Omental fat pad (tissue), 4 donors: ENCODE measurements at places on chromosomes 3 and 15.

GRCh38 chr15:59223736-59224135, 17.1 kb downstream of the LDHAL6B start:
- DNase-seq: no peak

GRCh38 chr3:177482048-177482691, 284.9 kb upstream of the TBL1XR1 start:
- DNase-seq: no peak

- DNase-seq: no peak
These were observed 192.7 kb upstream of the FEZF2 start for GRCh38 chr3:62566022-62566557.

DNA sequence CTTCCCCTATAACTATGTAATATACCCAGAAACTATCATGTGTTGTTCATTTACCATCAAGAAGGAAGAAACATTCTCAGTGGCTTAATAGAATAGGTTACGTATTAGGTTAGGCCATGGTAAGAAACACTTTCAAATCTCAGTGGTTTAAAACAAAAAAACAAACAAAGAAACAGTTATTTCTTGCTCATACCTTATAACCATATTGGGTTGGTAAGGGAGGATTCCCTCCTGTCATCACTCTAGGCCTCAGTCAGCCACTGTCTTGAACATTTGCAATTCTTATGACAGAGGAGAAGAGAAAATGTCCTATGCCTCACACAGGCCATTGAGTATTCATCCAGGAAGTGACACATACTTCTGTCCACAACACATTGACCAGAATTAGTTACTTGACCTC, 727.7 kb upstream of the NECTIN3 start:
- DNase-seq: no peak

DNA sequence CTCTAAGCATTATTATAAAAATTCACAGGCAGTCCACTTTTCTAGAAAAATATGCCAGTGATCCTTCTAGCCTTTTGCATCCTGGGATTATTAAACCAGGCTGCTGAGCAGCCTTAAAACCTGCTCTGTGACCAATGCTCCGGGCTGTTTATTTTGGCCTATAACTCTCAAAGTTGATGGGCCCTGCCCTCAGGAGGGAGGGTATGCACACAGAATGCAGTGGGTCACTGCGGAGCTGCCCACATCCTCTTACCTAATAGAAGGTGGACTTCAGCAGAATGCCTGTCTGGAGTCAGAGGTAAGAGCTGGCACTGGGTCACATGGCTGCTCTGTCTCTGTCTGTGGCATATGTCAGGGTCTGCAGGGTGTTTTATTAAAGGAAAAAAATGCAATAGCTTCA, 26.0 kb downstream of the CPNE4 start:
- DNase-seq: no peak

DNA sequence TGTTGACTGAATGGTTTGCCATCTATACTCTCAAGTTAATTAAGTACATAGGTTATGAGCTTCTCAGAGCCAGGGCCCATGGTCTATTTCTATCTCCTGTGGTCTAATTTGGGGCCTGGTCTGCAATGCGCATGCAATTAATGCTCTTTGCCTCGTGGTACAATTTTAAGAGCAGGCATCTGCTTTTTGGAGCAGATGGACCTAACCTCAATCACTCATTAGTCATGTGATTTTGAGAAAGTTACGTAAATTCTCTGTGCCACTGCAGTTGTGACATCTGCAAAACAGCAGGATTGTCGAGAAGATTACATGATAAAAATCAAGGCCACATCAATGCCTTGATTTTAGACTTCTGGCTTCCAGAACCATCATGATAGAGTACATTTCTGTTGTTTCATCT, 543.7 kb upstream of the ADAMTS9 start:
- no peak for DNase-seq

- DNase-seq: no peak
These were observed 22.4 kb downstream of the ISG20 start for GRCh38 chr15:88661041-88661700.

DNA sequence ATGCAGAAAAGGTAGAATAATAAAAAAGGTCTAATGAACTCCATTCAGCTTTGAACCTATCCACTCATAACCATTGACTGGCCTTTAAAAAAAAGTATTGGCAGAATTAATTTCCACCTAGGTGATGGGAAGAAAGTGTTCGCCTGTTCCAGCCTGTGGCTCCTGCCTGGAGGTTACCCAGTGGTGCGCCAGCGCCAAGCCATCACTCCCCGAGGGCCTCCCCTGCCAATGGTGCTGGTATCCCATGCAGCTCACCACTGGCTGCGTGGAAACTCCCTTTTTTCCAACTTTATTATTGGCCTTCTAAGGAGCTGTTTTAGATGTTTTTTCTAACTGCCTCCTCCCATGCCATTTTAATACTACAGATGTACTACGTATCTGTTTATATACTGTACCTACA, 29.4 kb downstream of the NIPA2 start:
- DNase-seq: no peak

- DNase-seq: no peak
These were observed 417.6 kb upstream of the WNT5A start for GRCh38 chr3:55904716-55905115.

- DNase-seq: no peak
These were observed 54.7 kb downstream of the ITPR1 start for GRCh38 chr3:4547799-4548198.

- no peak for DNase-seq
These were observed 9.0 kb downstream of the ISL2 start for GRCh38 chr15:76345583-76345879.

- DNase-seq: no peak
These were observed 83.0 kb upstream of the NAALADL2 start for GRCh38 chr3:174776123-174776522.

- DNase-seq: no peak
These were observed 14.2 kb downstream of the GRIP2 start for GRCh38 chr3:14525685-14526631.

DNA sequence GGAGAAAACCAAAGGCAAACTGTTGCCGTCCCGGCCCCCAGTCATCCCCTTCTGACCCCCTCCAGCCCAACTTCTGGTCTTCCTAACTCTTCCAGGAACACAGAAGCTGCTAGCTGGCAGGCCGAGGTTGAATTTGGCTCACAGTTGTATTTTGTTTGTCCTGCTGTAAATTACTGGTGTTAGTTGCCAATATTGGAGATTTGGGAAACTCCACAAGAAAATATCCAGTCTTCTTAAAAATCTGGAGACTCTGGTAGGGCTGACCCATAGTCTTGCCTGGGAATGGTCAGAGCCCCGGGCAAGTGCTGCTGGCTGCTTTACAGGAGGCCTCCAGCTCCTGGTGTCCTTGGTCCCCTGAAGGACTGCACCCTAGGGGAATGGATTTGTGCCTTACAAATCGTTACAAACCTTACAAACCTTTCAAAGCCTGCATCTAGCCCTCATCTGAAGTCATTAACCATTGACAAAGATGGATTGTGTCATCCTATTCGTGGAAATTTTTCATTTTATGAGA, 112.0 kb upstream of the MCTP2 start:
- no peak for DNase-seq

DNA sequence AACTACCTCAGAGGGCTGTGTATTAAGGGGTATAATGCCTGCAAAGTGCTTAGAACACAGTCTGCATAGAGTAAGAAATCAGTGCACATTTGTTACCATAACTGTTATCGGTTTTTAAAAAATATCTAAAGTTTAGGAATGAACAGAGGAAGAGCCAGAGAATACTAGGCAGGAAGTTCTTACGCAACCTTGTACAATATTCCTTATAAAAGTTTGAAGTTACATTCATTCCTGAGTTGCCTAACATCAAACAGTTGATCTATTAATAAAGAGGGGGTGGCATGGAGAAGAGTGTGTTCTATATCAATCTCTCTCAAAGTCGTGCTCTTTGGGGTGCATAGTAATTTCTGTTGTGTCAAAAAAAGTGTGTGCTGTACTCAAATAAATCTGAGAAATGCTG, 22.0 kb upstream of the PHLDB2 start:
- no peak for DNase-seq

DNA sequence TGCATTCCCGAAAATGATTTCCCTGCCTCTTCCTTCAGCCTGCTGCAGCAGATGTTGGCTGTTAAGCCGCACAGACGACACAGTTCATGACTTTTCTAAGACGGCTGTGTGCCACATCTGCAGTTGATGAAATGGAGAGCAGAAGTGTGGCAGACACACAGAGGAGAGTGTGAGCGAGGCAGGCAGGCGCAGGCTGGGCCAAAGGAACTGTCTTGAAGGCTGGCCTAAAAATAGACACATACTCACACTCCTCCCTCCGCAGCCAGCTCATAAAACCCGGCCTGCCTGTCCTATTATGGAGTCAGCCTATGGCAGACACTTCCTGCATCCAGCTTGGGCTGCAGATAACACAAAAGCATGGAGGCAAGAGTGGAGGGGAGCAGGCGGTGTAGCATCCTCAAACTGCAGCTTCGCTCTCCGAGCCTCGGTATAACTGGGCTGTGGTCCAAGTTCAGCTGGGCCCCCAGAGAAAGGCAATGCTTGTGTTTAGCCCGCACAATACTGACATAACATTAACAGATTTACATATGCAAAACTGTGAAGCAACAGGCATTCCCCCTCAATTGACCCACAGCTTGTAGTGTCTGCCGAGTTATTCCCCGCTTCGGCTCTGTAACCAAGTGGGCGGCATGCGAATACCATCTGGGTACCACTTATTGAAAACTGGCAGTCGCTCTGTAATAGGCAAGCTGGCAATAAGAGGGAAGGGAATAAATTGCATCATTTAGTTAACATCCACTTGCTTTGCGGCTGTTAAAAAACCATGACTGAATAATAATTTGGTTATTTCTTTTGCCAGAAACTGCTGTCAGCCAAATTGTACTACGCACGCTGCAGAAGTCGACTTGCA, 40.8 kb downstream of the FOXP1 start:
- no peak for DNase-seq

DNA sequence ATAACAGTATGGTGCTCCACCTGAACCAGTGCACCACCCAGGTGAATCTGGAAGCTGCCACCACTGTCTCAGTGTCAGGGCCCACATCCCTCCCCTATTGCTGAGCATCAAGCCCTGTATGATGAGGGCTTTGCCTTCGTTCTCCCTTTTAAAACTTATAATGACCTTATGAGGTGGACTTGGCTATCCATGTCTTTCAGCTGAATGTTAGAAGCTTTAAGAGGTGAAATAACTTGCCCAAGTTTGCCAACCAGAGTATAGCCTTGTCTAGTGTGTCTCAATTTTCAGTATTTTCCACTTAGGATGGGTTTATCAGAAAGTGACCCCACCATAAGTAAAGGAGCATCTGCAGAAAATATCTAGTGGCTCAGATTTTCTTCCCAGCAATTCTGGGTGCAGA, 87.8 kb downstream of the SHOX2 start:
- DNase-seq: no peak

GRCh38 chr3:32440611-32441350, 49.1 kb downstream of the CMTM7 start:
- no peak for DNase-seq

- peak; percentile 89 for DNase-seq
These were observed 8.5 kb downstream of the FAM107A start for GRCh38 chr3:58568572-58569286.

DNA sequence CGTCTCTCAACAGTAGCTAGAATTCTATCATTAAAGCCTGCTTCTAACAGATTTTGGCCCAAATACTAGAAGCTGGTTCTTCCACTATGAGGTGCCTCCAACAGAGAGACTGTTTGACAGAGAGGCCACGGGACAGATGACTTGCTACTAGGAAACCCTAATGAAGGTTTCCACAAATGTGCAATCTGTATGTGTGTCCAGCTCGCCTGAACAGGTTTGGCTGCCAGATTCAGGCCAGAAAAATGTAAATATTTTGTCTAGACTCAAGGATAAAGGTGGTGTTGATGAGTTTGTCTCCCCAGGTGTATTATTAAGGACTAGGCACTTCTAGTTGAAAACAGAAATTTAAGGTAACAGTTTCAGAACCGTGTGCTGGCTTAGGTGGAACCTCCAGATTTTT, 91.6 kb upstream of the TRIM42 start:
- no peak for DNase-seq
